Stimulated activated CD4-positive, alpha-beta T cell treated with anti-CD3 and anti-CD28 coated beads, Interleukin-15, amount 100 ng/mL, for 1 hour (primary cell): ENCODE measurements at places on chromosomes 7 and 10.

- DNase-seq, result no peak
These were observed 108.1 kb upstream of the AGR3 start for GRCh38 chr7:16989811-16990413.

DNA sequence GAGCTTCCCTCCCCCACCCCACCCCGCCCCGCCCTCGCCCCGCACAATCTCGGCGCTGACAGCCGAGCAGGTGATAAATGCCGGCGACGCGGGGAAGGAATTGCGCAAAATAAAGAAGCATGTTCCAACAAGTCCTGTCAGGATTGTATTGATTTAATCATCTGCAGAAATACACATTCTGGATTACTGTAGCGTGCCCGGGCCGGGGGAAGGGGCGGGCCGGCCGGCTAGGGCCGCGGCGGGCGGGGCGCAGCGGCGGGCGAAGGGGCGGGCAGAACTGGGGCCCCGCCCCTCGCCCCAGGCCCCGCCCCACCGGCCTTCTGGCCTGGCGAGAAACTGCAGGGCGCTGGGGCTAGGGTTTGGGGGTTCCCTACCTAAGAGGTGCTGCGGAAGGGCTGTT is 88.9 kb upstream of the PAX2 start:
- no peak for DNase-seq

- DNase-seq, result no peak
These were observed 7.1 kb downstream of the NACAD start for GRCh38 chr7:45081670-45081974.

DNA sequence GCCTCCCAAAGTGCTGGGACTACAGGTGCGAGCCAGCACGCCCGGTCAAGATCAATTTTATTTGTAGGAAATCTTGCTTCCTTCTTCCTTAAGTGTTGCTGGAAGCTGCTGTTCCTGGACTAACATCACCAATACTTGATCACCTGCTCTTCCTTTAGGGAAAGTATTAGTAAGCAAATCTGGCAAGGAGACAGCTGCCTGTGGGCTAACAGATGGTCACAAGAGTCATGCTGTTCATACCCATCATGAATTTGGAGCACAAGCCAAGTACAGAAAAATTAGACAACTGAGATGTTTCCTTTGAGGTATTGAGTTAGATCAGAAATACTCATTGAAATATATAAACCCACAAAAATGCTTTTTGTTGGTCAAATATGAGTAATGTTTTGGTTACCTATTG is 27.9 kb downstream of the BAIAP2L1 start:
- no peak for DNase-seq

- no peak for DNase-seq
These were observed 36.9 kb upstream of the NPFFR1 start for GRCh38 chr10:70320751-70321150.
